ENCODE measurements at places on chromosomes 2 and 18. TPM values are rescaled to one million over a fixed set of nuclear protein-coding genes. Genes with fewer than 3 reads are reported as not detected.

Gene TFCP2L1
- total RNA-seq, result 12.3 TPM

Gene TMEM17
- total RNA-seq, result 3.5 TPM

Gene GLB1L
- total RNA-seq, result 11.0 TPM

Gene KCNIP3
- total RNA-seq, result 10.4 TPM

Gene PLGLB1
- total RNA-seq, result not detected

Data from epithelial cell of proximal tubule (primary cell).